IMR-90 (cell line): ENCODE measurements at places on chromosomes 4 and X. TPM values are rescaled to one million over a fixed set of nuclear protein-coding genes. Genes with fewer than 3 reads are reported as not detected.
A peak's percentile ranks its signal among the peaks of the same experiment; 100 is the strongest.

CXCL3 gene
- total RNA-seq = 0.18 TPM in 1 of 2 replicates, not detected in the other

- DNase-seq = peak; percentile 13
Observed at GRCh38 chr4:95510145-95510544, 38.6 kb downstream of the UNC5C start.

DNA sequence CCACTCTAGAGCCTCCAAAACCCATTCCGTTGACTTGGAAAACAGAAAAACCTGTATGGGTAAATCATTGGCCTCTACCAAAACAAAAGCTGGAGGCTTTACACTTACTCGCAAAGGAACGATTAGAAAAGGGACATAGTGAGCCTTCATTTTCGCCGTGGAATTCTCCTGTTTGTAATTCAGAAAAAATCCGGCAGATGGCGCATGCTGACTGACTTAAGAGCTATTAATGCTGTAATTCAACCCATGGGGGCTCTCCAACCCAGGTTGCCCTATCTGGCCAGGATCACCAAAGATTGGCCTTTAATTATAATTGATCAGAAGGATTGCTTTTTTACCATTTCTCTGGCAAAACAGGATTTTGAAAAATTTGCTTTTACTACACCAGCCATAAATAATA, 60.8 kb downstream of the ZNF732 start:
- DNase-seq = no peak

- DNase-seq = peak; percentile 84
Observed at GRCh38 chr4:48970471-48970921, 15.6 kb upstream of the CWH43 start.
